ENCODE measurements at places on chromosomes 2 and 18.

GRCh38 chr2:233082222-233082930 is 22.2 kb downstream of the INPP5D start:
- DNase-seq = no peak

GRCh38 chr18:79396431-79397246 is 909 bp downstream of the NFATC1 start:
- DNase-seq = peak; percentile 53

DNA sequence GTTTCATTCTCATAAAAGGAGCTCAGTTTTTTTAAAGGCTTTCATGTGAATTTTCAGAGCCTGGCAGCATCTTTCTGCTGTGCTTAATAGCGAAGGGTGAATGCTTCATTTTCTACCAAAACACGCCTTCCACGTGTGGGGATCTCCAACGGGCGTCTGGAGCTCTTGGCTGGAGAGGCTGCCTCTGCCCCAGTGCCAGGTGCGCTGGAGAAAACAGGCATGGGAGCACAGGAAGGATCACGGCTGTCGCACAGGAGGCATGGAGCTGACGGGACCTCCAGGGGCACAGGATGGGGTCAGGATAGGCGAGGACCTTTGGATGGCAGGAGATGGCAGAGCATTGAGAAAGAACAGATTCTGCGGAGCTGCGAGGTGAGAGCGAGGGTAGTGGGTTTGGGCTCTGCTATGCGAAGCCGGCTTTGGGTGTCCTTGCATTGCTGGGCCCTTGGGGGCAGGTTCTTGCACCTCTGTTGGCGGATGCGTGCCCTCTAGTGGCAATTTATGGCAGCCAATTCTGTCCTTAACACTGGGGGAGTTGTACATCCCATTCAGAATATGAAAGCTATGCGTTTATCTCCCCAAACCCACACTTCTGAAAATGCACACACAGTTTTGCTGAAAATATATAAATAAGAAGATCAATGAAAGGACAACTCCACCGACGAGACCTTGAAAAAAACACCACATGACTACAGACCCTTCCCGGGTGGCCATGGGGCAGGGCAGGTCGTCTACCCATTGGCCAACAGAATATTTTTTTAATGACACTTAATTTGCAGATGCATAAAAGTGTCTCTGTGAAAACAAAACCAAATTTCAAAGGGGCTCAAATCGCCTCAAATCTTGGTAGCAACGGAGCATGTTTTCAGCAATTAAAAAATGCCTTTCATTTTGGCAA is 90.4 kb upstream of the SLC35G4 start:
- peak; percentile 51 for DNase-seq

DNA sequence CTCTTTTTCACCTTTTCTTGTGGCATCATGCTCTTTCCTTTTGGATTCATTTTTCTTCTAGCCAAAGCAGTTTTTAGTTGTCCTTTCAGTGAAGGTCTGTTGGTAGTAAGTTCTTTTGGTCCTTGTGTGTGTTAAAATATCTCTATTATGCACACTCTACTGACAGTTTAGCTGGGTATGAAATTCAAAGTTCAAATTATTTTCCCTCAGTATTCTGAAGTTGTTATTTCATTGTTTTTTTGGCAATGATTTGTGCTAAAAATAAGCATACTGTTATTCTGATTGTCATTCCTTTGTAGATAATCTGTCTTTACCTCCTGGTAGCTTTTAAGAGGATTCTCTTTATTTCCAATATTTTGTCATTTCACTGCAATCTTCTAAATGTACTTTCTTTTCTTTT is 53.1 kb upstream of the COX7A2L start:
- no peak for DNase-seq

DNA sequence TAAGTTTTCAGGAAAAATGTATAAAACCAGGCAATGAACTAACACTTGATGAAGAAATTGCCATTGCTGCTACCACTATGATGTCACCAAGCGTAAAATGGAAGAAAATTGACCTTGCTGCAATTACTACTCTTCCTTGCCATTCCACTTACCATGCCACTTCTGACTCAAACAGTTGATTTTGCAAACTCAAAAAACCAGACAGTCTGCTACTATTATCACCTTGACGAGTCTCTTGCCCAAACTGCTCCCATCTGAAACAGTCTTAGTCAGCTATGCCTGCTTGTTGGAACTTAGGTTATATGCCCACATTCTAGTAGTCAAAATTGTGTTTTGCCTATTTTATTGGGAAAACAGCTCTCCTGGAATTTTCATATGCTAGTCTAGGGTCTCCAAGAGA is 71.9 kb upstream of the SLC9A2 start:
- no peak for DNase-seq

DNA sequence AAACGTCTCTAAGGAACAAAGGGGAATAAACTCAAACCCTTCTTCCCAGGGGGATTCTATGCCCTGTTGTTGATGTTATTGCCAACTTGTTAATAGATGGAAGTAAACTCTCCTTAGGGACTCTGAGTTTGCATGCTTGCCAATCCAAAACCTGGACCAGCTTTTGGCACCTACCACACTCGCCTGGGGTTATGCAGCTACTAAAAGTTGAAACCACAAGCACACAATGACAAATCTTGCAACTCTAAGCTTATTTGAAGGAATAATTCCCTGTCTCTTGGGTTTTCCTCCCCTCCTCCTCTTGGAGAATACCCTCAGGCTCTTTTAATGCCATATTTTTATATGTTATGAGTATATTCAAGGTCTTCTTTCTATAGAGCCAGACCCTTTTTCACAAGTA is 484.1 kb downstream of the FBXO15 start:
- no peak for DNase-seq

GRCh38 chr2:171253900-171254650 is 93.4 kb upstream of the TLK1 start:
- no peak for DNase-seq

- no peak for DNase-seq
Observed at GRCh38 chr18:8744038-8744437, 38.7 kb downstream of the MTCL1 start.

GRCh38 chr2:183666031-183666430 is 541.8 kb downstream of the NUP35 start:
- DNase-seq = no peak

GRCh38 chr2:32627441-32627813 is 423 bp upstream of the TTC27 start:
- DNase-seq = peak; percentile 37

DNA sequence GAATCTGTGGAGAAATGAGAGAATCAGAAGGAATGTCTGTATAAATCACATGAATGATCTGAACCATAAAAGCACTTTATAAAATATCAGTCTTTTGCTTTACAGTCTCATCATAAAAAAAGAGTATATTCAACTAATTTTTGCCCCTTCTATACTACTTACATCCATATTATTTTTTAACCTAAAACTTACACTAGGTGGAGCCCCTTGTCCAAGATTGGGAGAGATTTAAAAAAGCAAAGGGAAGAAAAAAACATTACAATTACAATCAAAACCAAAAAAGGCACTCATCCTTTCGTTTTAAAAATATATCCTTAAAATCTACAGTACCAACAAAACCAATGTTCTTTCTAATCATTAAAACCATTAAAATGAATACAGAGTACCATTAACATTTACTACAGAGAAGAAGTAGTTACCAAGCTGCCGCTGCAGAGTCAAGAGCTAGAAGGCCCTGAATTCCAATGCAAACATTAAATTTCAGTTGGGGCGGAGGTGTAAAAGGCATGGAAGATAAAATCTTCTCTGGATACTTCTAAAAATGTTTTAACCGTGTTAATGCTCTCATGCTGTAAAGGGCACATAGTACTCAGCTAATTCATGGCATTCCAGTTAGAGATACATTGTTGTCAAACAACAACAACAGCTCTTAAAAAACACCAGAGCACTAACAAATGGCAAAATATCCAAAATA is 56.7 kb upstream of the EPB41L3 start:
- no peak for DNase-seq

DNA sequence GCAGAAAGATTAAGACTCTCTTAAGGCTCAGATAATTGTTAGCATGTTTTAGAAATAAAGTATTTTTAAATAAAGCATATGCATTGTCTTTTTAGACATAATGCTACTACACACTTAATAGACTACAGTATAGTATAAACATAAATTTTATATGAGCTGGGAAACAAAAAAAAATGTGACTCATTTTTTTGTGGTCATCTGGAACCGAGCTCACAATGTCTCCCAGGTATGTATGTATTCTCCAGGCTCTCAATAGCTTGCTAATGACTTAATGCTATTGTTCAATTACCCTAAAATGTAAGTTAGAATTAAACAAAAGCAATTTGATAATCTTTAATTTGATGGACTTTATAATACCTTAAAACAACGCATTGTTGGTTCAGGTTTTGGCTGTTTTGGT is 167.2 kb downstream of the NUP35 start:
- no peak for DNase-seq

- no peak for DNase-seq
Observed at GRCh38 chr2:53960476-53960875, 10.3 kb downstream of the PSME4 start.

GRCh38 chr2:219947575-219947974 is 320.1 kb downstream of the SLC4A3 start:
- no peak for DNase-seq

- no peak for DNase-seq
Observed at GRCh38 chr2:118520246-118520645, 327.2 kb downstream of the EN1 start.

DNA sequence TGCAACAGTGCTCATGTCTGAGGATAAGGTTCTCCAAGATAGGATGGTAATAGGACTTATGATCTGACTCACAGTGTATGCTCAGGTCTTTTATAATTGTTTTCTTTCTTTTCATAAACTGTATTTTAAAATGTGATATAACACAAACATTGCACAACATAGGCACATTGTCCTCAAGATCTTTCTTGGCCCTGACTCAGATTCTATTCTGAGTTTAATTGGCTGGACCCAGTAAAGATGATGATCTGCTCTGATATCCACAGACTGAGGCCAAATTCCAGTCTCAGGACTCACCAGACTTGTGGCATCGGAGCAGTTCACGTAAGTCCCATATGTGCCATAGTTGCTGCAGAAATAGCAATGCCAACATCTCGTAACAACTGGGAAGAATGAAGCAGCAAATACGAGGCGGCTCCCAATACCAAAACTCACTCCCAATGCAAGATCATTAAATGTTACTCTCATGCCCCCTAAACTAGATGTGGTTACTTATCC is 448.9 kb upstream of the SLC14A2 start:
- no peak for DNase-seq

DNA sequence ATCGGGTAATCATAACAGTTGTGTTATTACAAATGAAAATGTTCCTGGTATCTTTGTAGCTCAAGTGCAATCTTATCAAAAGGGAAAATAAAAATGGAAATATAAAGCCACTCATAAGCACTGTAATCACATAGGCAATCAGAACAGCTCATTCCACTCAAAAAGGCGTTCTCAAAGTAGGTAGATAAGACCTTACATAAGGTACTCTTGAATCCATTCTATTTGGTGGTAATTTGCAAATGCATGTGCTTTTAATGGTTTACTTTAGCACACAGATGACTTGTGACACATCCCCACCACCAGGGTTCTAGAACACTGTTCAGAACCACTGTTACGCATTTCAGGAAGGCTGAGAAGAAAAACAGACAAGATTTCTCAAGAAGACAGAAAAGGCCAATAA is 86.7 kb upstream of the NARS1 start:
- no peak for DNase-seq

GRCh38 chr2:5734859-5735520 is 42.8 kb downstream of the SOX11 start:
- peak; percentile 71 for DNase-seq

GRCh38 chr2:100924122-100924519 is 78.0 kb upstream of the RPL31 start:
- no peak for DNase-seq

DNA sequence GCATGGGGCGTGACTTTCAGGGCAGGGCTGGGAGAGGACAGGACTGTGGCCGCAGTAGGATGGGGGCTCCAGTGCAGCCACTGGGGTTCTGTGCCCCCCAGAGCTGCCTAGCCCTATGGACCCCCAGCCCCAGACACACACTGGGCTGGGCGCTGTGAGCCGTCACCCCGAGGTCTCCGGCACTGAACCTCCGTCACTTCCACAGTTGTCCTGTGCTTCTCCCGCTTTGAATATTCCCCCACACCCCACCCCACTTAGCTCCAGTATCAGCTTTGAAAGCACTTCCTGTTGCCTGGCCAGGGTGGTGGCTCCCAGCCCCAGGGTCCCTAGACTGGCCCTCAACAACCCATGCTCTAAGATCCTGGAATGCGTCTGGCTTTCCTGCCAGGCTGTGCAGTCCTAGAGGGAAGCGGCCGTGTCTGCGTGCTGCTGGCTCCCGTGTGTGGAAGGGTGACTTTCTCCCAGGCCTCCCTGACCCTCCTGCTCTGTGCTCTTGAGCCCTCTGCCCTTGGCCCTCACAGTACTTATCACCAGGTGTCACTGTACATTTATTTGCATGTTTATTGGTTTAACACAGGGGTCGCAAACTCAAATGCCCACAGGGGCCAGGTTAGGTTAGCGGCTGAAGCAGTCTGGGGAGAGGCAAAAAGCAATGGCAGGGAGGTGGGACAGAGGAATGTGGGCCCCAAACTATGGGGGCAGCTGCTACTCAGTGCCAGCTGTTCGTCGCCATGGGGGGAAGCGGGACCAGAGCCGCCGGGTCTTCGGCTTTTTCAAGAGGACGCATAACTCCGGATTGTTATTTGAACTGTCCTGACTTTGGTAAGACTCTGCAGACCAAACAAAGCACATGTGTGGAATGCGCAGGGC is 9.9 kb downstream of the OBSL1 start:
- no peak for DNase-seq

- DNase-seq = no peak
Observed at GRCh38 chr18:56473400-56474024, 164.9 kb downstream of the TXNL1 start.

DNA sequence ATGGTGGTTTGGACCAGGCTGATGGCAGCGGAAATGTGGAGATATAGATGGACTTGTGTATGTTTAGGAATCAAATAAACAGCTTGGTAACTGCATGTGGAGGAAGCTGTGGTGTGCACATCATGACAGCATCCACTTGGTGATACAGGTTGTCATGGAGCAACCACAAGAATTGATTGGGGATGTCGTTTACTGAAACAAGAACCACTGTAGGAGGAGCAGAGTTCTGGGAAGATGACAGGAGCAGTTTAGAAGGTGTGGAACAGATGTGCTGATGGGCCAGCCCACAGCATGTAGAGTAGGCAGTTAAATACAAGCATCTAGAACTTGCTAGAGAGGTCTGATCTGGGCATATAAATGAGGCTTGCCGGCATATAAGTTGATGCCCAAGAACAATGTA is 152.4 kb upstream of the SERPINE2 start:
- DNase-seq = no peak
